NCI-H345 (cell line): ENCODE measurements at places on chromosomes 5 and 9.

GRCh38 chr5:430214-430925, 12.6 kb upstream of the EXOC3 start:
- no peak for DNase-seq

GRCh38 chr9:76866689-76867088, 39.2 kb downstream of the PRUNE2 start:
- no peak for DNase-seq

GRCh38 chr5:170488570-170488969, 15.2 kb upstream of the KCNIP1 start:
- no peak for DNase-seq

GRCh38 chr9:122402403-122402871, 31.6 kb downstream of the PTGS1 start:
- no peak for DNase-seq

DNA sequence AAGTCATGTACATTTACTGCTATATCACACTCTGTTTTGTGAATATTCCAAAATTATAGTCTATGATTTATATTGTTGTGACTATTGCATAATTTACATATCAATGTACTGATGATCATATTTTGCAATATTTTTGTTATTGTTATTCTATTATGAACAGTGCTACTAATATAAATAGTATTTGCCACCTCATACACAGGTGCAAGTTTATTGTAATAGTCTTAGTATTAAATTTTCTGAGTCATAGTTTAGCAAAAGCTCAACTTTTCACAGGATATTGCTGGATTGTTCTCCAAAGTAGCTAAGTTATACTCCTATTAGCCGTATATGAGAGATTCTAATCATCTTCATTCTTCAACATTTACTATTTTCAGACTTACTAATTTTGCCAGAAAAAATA, 124.7 kb downstream of the TMC1 start:
- no peak for DNase-seq

GRCh38 chr5:58774937-58775336, 192.1 kb downstream of the RAB3C start:
- DNase-seq: no peak

DNA sequence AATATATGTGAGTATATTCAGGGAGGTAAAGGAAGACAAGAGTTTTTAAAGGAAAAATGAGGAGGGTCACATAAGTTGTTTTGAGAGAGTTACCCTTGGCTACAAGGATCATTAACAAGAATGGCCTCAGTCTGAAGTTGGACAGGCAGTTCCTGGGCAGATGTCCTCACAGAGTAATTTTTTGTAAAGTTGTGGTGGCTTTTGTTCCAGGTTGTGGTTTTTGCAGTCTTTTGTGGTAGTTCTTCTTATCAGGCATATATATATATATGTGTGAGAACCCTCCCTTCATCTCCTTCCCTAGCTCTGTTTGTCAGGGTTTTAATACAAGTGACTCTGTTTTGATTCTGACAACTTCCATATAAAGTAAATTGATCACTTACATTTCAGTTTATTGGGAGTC, 60.0 kb downstream of the CSNK1G3 start:
- no peak for DNase-seq

DNA sequence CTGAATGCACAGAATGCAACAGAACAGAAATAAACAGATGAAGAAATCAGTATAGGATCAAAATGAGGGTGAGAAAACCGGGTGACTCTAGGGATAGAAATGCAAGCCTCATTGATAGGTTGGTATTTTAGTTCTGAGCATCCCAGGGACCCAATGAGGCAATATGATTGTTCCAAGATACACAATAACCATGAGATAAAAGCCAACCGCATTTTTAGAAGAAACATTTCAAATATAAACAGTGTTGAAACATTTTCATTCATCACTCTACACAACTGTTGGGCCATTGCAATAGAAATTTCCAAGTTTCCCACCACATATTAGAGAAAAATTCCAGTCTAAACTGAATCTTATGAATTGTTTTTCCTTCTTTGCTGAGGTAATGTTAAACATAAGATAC, 452.3 kb upstream of the PTGER4 start:
- DNase-seq: no peak

DNA sequence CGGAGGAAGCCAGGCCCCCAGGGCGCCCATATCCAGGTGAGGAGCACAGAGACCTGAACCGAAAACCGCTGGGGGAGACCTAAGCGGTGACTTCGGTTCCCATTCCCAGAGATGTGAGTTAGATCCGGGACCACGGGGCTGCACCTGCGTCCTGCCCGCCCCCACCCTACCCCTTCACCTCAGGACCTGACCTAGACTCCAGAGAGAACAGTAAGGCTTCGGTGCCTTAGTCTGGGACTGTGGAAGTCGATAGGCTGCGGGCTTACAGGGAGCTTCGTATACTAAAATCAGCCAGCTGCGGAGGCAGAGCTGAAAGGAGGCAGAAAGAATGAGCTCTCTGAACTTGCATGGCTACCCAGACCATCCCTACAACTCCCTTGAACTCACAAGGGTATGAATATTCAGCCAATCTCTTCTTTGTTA, 518 bp upstream of the FAM13B start:
- DNase-seq: peak; percentile 70

DNA sequence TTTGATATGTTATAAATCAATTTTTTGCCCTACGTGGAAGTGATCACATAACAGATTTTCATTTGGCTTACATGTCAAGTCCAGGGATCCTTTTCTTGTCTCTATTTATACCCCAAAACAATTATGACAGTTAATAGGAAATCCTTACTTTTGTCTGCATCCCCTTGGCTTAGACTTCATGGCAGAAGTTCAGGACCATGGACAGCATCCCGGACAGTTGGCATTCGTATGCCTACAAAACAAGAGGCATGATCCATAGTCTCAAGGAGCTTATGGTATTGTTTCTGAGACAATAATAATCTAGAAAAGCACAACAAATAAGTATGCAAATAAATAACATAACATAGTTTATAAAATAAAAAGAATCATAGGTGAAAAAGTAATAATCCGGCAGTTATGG, 214.3 kb upstream of the GRIA1 start:
- DNase-seq: no peak

DNA sequence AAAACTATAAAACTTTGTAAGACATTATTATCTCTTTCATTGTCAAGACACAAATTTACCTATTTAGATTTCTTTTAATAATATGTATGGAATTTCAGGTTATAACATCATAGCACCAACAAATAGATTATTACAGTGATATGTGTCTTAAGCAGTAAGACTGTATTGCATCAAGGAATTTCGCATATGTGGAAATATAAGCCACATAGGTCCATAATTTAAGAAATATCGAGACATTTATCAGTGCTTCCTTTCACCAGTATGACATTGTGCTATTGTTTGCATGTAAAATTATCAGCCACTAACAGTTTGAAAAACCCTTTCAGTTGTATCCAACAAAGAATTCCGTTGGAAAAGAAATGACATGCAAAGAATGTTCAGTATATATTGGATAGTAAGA, 186.7 kb upstream of the RASA1 start:
- no peak for DNase-seq

DNA sequence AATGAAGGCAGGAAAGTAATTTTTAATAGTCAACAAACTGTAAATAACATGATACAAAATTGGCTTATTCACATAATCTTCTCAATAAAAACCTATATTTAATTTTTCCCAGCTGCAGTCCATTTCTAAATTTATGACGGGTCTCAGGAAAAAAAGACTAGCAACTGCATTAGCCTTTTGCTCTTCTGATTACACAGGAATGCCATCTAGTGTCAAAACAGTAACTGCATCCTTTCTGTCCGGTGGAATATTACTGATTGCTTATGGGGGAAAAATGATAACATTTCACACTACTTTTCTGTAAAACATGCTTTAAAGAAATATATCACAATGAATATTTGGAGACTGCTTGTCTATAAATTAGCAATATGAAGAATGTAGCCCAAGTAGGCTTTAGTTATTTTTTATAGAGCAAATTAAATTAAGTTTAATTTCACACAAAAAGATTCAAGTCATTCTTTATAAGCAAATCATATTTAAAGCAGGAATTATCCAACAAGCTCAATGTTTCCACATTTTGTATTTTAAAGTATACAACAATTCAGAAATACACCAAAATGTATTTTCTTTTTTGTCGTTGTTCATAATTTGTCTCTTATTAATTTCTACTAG, 534.7 kb downstream of the CDH10 start:
- DNase-seq: peak; percentile 61

- DNase-seq: no peak
Measured at GRCh38 chr9:8434621-8435020, 635.0 kb upstream of the DMAC1 start.

DNA sequence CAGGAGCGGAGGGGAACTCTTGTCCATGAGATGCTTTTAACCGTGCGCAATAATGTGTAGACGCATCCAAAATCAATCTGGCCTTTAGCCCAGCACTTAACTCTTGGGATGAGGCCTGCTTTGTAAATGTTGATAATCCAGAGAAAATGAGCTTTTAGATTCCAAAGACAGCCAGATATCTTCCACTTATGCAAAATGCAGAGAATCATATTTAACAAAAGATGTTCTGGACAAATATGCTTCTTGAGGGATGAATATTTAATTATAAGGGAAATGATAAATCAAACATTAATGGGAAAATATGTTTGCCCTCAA, 5.6 kb downstream of the S1PR3 start:
- DNase-seq: no peak

GRCh38 chr9:108444400-108445358, 411.1 kb downstream of the ACTL7B start:
- peak; percentile 93 for DNase-seq

DNA sequence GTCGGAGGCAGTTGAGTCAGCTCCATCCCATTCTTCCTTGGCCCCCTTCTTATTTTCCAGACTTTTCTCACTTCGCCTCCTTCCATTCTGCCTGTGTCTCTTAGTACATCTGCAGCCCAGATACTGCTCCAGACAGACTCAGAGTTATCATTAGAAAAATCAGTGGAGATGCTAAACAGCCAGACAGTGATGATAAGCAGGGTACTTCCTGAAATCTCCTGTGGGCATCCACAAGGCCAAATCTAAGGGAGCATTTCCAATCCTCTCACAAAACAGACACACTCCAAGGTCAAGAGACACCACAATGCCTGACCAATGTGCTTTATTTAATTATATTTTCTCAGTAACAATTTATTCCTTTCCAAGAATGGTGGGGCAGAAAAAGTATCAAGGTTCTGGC, 14.5 kb upstream of the RLN1 start:
- no peak for DNase-seq

DNA sequence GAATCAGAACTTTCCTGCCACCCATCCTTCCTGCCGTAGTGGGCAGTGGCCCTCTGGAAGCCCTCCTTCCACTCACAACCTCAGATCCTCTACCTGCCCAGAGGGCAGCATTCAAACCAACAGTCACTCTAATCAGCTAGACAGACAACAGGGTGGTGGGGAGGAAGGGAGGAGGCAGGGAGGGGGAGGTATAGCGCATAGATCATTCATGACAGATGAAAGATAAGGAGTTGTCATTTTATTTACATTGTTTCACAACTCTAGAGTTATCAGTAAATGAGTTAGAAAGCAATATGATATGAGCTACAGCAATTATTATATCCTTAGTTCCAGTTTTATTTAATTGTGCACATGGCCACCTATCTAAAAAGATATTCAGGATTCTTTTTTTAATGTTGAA, 852 bp downstream of the IL9 start:
- DNase-seq: no peak

- no peak for DNase-seq
Measured at GRCh38 chr5:155466851-155467250, 453.3 kb downstream of the KIF4B start.
